Urinary bladder (tissue), 4 donors: ENCODE measurements at places on chromosomes 1 and 21. TPM values are rescaled to one million over a fixed set of nuclear protein-coding genes. Genes with fewer than 3 reads are reported as not detected.

The SUSD4 gene
- 6.3 TPM for total RNA-seq

The KCNJ6 gene
- total RNA-seq, result 0.26 TPM

The FALEC gene
- total RNA-seq, result not detected

The GLIS1 gene
- total RNA-seq, result 0.42 TPM

The NMNAT2 gene
- total RNA-seq, result 2.4 TPM

- no peak for DNase-seq
Observed at GRCh38 chr1:204692841-204693356, 7.4 kb upstream of the LRRN2 start.

- DNase-seq, result no peak
Observed at GRCh38 chr1:101382135-101382534, 145.3 kb downstream of the S1PR1 start.

- DNase-seq, result no peak
Observed at GRCh38 chr1:221839782-221840395, 98.0 kb upstream of the DUSP10 start.

DNA sequence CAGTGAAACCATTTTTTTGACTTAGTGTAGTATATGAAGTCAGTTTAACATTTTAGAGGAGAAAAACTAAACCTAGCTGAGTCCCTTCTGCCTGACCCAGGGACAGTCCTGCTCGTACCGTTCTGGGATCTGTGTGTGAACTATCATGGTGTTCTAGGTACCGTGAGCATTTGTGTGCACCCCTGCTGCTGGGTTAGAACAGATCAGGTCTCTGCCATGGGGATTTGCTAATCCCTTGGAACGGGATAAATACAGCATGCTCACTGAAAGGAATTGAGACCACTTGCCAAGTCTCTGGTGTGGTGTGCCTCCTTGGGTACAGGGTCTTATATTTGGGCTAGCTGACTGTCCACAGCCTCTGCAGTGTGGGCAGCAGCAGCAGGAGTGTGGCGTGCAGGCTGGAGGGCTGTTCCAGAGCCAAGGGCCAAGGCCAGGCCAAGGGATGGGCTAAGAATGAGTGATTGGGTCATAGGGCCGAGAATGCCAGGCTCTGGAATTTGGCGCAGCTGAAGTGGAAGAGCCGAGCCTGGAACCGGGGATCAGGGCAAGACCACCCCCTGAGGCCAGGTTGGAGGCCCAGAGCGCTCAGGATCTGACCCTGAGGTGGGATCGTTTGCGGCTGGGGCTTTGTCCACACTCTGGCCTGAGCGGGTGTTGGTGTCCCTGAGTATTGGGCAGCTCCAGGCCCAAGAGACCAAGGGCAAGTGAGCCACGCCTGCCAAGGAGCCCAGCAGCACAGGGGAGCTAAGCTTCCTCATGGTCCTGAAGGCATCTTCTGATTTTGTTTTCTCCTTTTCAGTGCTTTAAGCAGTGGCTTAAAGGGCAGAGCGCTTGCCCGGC is 66.3 kb downstream of the VPS26C start:
- DNase-seq, result no peak

DNA sequence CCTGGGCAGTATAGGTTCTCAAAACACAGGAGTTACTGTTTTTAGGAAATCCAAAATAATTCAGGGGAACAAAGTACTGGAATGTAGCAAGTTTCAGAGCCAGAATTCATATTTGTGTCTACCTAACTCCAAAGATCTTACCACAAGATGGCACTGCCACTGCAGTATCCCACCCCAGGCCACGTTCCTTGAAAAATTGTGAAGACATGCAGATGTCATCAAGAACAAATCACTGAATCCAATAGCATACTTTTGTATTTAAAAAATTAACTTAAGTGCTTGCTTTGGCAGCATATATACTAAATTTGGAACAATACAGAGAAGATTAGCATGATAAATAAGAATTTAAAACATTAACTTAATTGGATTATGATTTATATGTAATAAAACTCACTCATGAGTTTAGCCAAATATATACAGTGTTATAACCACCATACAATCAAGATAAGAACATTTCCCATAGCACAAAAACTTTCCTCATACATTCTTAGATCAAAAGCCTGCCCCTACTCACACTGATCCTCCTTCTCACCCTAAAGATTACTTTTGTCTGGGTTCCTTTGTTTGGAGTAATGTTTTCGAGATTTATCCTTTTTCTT is 209.9 kb downstream of the FAF1 start:
- DNase-seq, result no peak

GRCh38 chr1:188170935-188171334 is 1342.2 kb downstream of the PLA2G4A start:
- no peak for DNase-seq

- no peak for DNase-seq
Observed at GRCh38 chr1:160171980-160172379, 18.4 kb upstream of the CASQ1 start.

DNA sequence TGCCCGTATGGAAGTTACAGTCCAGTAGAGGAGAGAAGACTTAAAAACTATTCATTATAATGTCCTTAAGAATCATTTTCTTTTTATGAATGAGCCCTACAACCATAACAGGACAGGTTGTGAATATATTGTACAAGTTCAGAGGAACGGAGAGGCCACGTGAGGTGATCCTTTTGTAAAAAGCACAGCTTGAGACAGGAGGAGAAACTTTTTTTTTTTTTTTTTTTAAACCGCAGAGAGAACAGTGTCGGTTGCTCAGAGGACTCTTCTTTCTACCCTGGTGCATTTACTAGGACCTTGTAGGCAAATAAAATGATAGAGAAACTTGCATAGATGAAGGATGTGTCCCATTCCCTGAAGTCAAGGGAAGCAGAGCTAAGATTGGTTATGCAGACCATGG is 32.1 kb downstream of the DYRK1A start:
- DNase-seq, result no peak

DNA sequence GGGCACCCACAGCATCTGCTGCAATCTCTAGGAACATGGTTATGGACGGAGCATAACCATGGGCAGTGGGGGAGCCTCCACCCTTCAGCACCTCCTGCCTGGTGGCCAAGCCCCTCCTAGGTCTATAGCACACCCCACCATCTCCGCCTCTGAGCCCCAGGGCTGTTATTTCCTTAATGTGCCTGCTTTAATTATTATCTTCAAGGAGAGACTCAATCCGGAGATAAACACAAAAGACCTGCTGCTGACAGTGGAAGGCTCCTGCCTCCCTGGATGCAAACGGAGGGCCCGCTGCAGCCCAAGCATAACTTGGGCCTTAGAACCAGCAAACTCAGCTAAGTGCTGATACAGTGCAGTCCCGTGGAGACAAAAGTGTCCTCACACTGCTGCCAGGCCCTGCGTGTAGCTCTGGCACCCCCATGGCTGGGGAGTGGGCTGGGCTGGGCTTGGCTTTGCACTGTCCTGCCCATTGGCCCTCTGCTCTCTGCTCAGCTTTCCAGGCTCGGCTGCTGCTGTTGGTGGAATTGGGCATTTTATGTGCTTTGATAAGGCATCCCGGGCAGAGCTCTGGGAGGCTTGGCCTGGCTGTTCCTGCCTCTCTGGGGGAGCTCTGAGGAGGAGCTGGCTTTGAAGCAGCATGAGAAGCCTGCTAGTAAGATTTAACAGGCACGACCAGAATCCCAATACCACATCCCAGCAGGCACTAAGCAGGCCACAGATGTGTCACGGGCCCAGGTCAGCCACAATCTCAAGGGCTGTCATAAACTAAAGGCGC is 620.2 kb downstream of the PTPRU start:
- DNase-seq, result no peak

- DNase-seq, result no peak
Observed at GRCh38 chr1:2799811-2800663, 1.5 kb downstream of the TTC34 start.

GRCh38 chr1:172472495-172472894 is 28.6 kb upstream of the PIGC start:
- DNase-seq, result no peak

DNA sequence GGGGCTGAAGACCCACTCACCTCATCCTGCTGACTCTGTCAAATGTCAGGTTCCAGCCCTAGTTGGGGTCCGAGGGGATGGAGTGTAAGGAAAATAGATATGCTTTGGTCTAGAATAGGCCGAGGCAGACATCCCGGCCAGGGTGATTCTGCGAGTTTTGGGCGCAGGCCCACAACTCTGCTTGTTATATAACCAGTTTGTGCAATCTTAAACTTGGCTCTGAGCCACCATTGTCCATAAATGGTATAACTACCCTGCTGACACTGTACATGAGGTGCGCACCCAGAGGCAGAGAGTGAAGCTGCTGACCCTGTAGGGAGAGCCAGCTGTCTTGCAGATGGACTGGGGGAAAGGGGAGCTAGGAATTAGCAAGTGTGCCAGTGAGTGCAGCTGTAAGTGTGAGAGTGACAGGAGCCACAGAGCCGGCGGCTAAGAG is 1388.8 kb downstream of the AMY1C start:
- peak; percentile 2 for DNase-seq

DNA sequence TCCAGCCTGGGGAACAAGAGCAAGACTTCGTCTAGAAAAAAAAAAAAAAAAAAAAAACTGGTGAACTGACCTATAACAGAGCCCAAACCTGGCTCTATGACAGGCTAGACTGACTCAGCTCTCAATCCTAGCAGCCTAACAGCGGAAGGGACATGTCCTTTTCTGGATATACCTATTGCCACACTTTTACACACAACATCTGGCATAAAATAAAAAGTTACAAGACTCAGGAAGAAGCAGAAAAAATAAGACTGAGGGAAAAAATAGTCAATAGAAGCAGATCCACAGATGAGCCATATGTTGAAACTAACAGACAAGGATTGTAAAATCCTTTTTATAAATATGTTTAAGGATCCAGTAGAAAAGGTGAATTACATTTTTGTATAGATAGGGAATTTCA is 57.5 kb upstream of the IPO9 start:
- DNase-seq, result no peak

GRCh38 chr1:165753934-165754333 is 14.7 kb downstream of the TMCO1 start:
- no peak for DNase-seq

DNA sequence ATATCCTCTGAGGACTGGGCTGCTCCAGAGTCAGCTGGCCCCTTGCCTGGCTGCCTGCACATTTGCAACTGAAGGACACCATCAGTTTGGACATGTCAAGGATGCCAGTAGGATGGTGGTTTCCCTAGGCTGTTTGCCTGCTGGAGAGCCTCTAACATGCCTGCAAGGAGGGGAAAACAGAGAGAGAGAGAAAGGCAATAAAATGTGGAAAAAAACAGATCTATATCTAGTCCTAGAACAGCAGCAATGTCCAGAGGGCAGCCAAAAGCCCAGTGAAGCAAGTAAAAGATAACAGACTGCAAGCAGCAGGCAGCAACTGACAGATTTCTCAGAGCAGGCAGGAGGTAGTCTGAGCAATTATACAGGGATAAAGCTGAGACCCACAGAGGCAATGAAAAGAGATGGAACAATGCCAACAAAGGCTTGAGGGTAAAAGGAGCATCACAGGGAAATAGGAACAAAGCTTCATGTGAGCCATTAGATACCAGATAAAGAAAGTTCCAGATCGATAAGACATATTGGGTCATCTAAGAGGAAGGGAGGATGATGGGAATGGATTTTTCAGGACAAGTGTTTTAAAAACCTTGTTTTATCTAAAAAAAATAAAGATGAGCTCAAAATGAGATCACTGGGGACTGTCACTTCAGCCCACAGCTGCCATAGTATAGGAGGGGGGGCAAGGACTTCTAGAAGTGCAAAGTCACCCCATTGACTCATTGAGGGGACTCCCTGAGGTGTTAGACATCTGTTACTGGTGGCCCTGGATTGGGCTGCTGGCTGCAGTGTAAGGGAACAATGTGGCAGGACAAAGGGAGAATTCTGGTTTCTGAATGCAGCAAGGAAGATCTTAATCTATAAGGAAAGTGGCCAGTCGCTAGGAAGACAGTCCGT is 38.6 kb upstream of the GADD45A start:
- DNase-seq, result peak; percentile 37

DNA sequence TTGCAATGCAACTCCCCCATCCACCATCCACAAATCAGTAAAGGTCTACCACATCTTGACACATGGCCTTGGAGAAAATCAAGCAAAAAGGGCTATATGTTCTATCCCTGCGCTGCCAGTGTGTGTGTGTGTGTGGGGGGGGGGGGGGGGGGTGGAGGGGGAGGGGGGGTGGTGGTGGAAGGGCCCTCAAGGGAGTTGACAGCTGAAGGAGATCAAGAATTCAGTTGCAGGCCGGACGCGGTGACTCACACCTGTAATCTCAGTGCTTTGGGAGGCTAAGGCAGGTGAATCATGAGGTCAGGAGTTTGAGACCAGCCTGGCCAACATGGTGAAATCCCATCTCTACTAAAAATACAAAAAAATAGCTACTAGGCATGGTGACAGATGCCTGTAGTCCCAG is 37.6 kb upstream of the CLIC4 start:
- DNase-seq, result no peak

- DNase-seq, result no peak
Observed at GRCh38 chr1:172833954-172834353, 175.1 kb downstream of the FASLG start.
